Upper lobe of left lung (tissue), 6 donors: ENCODE measurements at places on chromosomes 6 and 20. TPM values are rescaled to one million over a fixed set of nuclear protein-coding genes. Genes with fewer than 3 reads are reported as not detected.

DNA sequence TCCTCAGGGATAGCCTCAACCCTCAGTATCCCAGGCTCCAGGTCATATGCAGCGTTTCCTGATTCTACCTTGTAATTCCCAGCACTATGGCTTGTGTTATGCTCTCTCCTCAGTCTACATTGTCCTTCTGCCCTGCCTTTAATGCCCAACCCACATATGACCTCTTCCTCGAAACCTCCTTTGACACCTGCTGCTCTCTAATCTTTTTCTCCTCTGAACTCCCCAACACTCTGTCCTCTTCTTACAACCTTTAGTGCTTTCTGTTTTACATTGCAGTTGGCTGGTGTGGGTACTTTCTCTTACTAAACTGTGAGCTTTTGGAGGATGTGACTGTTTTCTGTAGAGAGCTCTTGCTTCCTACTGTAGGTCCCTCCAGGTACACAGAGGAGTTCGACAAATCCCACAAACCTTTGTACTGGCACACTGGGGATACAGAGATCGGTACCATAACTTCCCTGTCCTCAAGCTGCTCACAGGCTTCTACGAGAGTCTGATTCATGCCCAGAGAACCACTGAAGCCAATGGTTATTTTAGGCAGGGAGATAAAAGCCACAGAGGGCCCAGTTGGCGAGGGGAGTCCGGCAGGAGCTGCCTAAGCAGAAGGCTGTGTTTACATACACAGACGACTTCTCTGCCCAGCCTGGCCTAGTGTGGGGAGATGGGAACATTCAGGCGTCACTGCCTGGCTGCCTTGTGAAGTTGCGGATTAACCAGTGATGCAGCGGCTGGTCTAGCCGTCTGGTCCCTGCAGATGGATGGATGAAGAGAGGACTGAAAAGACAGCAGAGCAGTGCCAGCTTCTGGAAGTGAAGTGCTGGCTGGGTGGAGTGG, 8.4 kb upstream of the EPB41L1 start:
- no peak for DNase-seq

DNA sequence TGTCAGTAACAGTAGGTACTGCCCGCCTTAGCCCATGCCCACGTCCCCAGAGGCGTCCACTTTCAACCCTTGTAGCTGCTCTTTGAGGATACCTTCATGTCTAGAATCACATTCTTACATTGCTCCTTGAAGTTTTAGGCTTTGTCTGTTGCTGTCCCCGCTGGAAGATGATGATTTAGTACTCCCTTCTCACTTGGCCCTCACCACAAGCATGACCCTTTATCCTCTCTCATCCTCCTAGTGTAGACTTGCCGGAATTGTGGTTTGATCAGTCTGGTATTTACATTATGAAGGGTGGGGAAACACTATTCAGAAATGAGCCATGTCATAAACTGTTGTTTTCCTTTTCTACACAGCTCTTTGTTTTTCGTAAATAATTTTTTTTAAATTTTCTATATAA, 87.4 kb downstream of the ARID1B start:
- no peak for DNase-seq

DNA sequence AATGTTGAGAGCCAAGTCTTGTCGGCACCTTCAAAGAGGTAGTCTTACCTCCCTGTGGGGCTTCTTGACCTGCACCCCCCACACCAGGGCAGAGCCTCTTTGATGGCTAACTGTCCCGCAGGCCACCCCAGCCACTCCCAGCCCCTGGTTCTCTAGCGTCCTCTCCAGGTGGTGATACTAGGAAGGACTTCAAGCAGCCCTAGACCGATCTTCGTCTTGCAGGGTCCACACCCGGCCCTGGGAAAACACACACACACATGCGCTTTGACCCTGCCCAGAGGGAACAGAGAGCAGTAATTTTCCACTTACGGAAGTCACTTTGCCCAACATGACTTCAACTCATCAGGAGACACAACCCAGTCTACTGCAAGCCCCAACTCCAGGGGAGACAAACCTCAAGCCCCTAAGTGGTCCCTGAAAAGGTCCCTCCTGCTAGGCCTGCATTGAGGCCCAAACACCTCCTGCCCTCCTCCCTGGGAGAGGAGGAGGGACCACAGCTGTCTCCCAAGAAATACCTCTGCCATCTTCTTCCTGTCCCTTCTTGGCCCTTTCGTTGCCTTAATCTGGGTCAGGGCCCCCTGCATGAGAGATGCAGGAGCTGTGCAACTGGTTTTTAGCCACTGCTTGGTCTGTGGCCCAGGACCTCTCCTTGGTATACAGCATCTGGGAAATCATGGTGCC, 2.9 kb upstream of the BPIFB1 start:
- DNase-seq: no peak

DNA sequence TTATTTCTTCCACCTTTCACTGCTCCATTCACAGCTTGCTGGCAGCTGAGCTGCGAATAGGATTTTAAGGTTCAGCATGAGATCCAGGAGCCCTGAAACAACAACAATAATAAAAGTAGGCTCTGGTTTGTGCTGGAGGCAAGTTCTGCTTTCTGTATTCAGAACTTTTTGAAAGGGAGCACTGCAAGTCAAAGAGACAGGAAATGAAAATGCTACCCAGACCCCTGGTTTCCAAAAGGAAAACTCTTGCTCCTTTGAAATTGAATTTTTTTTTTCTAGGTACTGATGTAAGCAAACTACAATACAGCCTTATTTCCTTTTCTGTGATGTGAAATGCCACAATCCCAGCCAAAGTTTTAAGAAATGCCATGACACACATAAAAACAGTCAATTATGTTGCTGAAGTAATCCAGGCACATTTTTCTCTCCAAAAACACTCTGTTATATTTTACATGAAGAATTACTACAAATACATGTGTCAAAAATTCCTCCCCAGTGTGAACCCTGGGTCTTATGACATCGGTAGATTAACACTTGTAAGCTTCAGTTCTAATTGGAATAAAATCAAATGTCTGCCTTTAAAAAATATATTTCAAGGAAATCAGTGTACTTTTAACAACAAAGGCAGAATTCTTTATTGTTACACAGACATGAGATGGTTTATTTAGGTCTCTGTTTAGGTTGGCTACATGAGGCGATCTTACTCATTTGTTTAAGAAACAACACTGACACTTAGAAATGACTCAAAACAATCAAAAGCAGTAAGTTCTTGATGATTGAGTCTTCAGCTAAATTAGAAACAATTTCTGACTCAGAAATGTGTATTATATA, 656.7 kb downstream of the EPHA7 start:
- DNase-seq: no peak

- no peak for DNase-seq
These were observed 19.2 kb downstream of the ZSCAN12 start for GRCh38 chr6:28380381-28380780.

GRCh38 chr6:143205585-143205984, 144.9 kb downstream of the AIG1 start:
- no peak for DNase-seq

GRCh38 chr6:124494956-124495664, 467.1 kb upstream of the RNF217 start:
- no peak for DNase-seq

- DNase-seq: peak; percentile 39
These were observed 56.7 kb upstream of the TMEM181 start for GRCh38 chr6:158503222-158503621.

DNA sequence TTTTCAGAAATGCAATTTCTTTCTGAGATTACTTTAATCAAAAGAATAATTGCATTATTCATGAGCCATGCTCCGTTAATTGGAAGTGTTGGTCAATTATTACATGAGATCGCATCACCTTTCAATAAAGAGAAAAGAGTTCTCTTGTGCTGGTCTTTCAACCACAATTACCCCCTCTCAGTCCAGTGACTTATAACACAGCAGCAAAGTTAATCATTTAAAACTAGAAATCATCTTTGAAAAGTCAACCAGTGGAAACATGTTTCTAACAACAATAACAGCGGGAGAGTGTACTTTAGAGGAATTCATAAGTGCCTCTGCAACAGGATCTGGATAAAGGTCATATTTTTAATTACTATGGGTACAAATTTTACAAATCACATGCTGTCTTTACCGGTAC, 384.4 kb upstream of the AGPAT4 start:
- DNase-seq: no peak

DNA sequence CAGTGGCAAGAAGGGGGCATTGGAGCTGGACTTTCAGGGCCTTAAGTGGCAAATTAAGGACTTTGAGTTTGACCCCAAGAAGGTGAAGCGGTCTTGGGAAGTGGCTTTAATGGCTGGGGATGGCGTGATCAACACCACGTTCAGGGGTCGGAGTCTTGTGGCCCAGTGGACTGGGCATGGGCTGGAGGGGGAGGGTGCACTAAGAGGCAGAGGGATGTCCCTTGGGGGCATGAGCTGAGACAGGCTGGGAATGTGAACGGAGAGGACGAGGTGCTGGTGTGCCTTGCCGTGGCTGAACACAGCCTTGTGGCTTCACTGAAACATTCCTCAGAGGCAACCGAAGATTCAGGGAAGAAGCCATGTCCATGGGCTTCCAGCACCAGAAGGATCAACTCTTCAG, 227.0 kb downstream of the SYNDIG1 start:
- DNase-seq: no peak

- DNase-seq: no peak
These were observed 31.7 kb downstream of the LATS1 start for GRCh38 chr6:149686230-149686629.

DNA sequence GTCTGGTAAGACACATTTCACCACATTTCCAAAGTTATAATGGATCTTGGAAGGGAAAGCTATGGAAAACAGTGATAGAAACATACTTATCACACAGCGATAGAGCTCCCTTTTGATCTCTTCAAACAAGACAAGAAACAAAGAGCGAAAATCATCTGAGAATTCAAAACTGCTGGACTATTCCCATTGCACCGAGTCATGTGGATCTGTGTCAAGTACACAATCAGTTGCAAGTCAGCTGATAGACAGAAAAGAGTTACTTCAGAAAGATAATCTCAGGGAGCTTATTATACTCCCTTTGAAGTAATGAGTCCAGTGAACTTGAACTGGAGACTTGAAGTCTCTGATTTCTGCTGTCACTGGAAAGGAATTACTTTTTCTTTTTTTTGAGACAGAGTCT, 89.7 kb upstream of the GCM1 start:
- DNase-seq: no peak

DNA sequence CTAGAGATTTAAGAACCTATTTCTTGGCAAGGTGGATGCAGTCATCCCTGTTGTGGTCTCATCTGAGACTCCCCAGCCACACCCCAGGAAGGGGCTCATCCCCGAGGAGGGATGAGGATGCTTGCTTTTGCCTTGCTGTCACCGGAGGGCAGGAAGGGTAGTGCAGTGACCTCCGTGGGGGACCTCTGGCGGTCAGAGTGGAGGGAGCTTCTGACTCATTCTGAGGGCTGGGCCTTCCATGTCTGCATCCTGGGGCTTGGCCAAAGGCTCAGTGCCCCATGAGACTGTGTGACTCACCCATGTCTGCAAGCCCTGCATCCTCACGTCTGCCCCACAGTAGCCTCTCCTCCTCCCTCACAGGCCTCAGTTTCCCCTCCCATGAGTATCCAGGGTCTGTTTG, 38.7 kb downstream of the UQCC2 start:
- DNase-seq: no peak

GRCh38 chr6:42821341-42821668, 39.5 kb downstream of the BICRAL start:
- DNase-seq: no peak

GRCh38 chr20:57270204-57270984, 4.0 kb upstream of the BMP7 start:
- no peak for DNase-seq

DNA sequence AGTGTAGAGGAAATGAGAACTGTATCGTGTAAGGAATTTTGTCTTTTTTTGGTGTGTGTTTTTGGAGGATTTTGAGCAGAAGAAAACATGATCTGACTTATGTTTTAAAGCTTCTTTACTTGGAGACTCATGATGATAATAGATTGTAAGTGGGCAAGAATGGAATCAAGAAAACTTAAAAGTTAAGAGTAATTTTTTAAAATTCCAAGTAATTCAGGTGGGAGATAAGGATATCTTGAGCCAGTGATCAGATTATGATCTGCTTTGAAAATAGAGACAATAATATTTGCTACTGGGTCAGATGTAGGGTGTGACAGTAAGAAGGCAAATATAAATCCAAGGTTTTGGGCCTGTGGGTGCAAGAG, 734 bp downstream of the ZSCAN26 start:
- no peak for DNase-seq

DNA sequence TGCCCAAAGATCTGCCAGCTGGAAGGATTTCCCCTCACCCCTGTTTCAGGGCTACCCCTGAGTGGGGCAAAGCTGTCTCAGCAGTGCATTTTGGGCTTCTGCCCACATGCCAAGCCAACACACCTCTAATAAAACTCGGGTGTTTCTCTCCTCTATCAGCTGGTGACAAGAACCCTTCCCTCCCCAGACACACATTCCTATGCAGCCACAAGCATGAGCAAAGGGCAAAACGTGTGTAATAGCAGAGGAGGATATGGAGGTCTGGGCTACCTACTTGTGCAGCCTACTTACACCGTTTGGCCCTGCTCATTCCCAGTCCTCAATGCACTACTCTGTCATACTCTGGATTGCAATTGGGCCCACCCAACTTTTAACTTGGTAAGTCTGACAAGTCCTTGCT, 101.3 kb downstream of the IYD start:
- DNase-seq: no peak

- no peak for DNase-seq
These were observed 50.9 kb downstream of the TMEM242 start for GRCh38 chr6:157272372-157272771.

DNA sequence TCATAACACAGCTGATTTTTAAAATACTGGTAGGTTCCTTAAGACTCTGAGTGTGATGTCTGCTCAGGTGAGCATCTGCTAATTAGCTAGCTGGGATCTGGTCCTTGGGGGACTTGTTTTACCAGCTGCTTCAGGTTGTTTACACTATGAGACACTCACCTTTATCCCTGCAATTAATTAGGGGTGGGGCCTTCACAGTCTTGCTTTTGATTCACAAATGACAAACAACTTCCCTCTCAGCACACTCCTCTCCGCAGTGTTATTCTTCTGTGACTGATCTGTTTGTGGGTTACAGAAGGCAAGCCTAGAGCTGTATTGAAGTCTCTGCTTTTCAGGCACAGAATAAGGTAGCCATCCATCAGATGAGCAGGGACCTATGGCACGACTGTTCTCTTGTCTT, 62.0 kb upstream of the CD83 start:
- no peak for DNase-seq

CTAGE9 gene
- not detected for total RNA-seq

FAM83B gene
- total RNA-seq: not detected

LINC00237 gene
- total RNA-seq: not detected

PPP1R3G gene
- total RNA-seq: not detected

DLK2 gene
- 2.4 TPM for total RNA-seq

TMEM170B gene
- total RNA-seq: 4.2 TPM

EFCAB8 gene
- 1.7 TPM for total RNA-seq

HM13 gene
- total RNA-seq: 78.5 TPM
